ENCODE measurements at places on chromosomes 2 and 18.

DNA sequence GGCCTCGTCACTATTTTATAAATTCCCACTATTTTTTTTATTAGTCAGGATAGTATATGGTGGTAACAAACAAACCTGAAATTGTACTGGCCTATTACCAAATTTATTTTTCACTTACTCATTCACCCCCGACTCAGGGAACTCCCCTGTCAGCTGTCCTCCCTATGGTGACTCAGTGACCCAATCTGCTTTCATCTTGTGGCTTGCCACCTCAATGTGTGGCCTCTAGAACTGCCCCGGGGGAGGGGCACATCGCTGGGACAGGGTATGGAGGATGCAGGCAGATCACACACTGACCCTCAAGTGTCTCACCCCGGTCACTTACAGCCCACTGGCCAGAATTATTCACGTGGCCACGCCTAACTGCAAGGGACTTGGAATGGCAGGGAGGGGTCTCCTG is 71.6 kb downstream of the ACTR2 start:
- no peak for DNase-seq

DNA sequence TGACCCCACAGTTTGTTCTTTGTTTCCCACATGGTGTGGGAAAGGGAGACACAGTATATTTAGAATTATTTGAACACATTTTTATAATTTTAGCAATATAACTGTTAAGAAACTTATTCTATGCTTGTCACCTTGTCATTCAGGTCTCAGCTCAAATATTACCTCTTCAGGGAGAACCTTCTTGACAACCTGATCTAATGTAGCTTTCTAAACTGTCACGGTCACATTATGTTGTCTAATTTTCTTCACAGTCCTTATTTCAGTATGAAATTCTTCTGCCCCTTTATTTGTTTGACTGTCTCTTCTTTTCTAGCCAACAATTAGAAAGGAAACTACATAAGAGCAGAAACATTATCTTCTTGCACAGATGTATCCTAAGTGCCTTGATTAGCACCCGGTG is 304.3 kb upstream of the PARD3B start:
- DNase-seq = no peak

DNA sequence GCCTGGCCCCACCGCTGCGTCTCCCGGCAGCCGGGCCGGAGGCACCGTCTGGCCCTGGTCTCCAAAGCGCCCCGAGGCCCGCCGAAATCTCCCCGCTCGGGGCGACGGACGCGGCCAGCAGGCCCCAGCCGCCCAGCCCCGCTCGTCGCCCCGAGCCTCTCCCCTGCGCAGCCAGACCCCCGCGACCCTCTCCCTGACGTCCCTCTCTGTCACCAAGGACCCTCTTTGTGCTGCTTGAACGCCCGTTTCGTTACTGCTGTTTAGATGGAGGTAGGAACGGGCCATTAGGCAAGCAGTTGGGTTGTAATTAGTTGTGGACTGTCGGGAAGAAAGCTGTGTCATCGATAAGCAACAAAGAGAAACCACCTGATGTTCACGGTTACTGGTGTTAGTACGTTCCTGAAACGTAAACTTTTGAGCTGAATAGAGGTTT is 686 bp downstream of the UBXN4 start:
- DNase-seq = peak; percentile 31

GRCh38 chr2:118177318-118177717 is 89.0 kb downstream of the INSIG2 start:
- no peak for DNase-seq

- no peak for DNase-seq
Observed at GRCh38 chr2:24125956-24126355, 2.7 kb downstream of the FAM228B start.

DNA sequence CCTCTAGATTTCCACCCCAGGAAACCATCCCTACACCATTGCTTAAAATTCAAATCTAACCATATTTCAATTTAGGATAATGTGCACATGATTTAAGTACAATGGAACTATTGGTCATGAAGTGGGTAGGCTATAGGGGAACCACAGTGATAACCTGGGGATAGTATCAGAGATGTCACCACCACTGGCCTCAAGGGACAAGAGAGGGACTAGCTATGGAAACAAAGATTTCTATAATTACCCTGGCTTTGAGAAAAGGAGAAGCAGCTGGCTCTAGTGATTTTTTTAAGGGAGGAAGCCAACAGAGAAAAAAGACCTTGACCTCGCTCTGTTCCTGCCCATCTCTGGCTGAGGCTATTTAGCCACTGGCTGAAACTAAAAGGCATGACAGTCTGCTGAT is 132.0 kb downstream of the MEP1B start:
- no peak for DNase-seq

- no peak for DNase-seq
Observed at GRCh38 chr2:47493317-47494035, 90.5 kb downstream of the MSH2 start.

- no peak for DNase-seq
Observed at GRCh38 chr2:50754514-50754913, 277.4 kb downstream of the NRXN1 start.

DNA sequence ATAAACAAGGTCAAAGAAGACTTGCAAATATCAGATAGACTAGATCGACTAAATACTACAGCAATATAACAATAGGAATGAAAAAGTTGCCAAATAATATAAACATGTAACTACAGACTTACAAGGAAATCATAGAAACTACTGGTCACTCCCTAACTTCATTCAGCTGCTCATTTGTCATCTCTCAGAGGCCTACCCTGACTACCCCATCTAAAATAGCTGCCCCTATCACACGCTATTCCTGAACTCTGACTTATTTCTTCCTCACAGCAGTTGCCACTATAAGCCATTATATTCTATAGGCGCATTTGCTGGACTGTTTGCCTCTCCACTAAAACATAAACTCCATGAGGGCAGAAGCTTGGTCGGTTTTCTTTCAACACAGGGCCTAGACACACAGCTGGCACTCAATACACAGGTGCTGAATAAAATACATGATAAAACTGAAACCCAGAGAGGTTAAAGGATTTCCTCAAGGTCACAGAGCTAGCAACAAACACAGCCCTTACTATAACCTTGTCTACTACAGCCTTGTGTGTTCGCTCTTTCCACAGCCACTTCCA is 1.8 kb downstream of the STRN start:
- no peak for DNase-seq

- peak; percentile 4 for DNase-seq
Observed at GRCh38 chr18:40935423-40935822, 1019.6 kb upstream of the PIK3C3 start.

- DNase-seq = no peak
Observed at GRCh38 chr18:68148863-68149262, 566.0 kb downstream of the TMX3 start.

- DNase-seq = no peak
Observed at GRCh38 chr2:28606986-28607441, 111.2 kb downstream of the PLB1 start.

DNA sequence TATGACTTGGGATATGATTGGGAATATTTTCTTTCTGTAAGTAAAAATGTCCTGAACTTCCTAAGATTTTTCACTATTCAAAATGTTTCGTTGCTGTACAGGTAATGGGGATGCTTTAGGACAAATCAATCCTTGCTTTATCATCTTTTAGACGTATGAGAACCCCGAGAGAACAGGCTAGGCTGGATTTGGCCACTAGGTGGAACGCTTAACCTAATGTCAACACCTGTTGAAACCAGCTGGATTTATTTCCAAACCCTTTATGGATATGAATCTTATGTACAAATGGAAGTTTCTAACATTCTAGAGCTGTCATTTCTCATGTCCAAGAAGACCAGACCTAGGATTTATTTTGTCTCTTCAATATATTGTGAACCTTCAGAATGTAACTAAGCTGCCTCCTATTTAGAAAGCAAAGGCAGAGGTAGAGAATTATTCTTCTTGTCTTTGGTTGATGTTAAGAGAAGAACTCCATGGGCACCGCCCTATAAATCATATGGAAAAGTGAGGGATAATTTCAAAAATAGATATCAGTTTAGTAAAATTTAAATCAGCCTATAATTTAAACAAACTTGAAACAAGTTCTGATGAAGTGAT is 96.7 kb downstream of the PMAIP1 start:
- DNase-seq = peak; percentile 60

Data from AG08395 (cell line).